ENCODE measurements at places on chromosomes 5 and 9. TPM values are rescaled to one million over a fixed set of nuclear protein-coding genes. Genes with fewer than 3 reads are reported as not detected.
A peak's percentile ranks its signal among the peaks of the same experiment; 100 is the strongest.

ROR2 gene
- not detected for total RNA-seq

GABRP gene
- not detected for total RNA-seq

RFESD gene
- total RNA-seq = 7.8 TPM

SPINK13 gene
- not detected for total RNA-seq

NEUROG1 gene
- not detected for total RNA-seq

TMED7 gene
- 33.1 TPM for total RNA-seq

ABHD17B gene
- total RNA-seq = 11.1 TPM

SEMA4D gene
- total RNA-seq = 211 TPM

SLC6A19 gene
- total RNA-seq = not detected

DNA sequence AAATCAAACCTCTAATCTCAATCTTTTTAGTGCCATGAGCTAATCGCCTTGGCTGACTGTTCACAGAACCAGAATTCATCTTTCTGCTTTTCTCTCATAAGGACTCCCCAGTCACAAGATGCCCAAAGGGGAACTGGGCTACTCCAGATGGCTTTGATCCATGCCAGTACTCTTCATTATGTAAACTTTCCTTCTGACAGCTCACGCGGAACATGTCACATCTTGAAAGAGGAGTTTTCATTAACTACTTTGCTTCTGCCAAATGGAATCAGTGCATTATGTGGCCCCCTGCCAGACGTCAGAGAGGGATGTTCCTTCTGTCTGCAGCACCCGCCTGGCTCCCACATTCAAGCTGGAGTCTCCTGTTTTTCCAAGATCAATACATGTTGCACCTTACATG, 142.1 kb upstream of the NMUR2 start:
- DNase-seq = no peak

DNA sequence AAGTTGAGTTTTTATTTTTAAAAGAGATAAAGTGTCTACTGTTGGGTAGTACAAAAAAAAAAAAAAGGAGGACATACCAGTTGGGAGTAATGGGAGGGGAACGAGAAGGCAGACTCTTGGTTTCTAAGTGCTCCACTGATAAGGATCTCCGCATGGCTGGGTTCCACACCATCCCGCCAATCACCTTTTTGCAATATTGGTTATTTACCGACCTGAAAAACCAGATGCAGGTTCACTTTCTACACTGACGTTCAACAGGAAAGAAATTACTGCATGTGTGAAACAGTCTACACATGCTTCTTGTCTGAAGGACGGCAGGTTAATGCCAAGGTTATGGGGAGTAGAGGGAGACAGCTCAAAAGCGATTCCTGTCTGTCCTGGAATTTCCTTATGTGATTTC, 75.5 kb downstream of the PTPN3 start:
- DNase-seq = no peak

DNA sequence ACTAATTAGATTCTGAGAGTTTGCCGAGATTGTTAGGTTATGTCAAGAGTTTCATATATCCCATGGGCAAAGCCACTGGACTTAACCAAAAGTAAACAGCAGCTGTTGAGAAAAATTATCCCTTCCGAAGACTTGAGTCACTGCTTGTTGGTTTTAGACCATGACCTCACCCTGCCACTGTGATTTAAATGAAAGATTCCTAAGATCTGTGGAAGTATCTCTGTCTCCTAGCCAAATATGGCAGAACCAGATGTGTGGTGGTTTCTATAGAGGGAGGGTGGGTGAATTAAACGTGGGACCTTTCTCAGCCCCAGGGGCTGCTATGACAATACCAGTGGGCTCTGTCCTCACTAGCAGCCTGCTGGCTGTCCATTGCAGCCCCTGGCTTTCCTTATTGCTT, 19.3 kb downstream of the DMRT3 start:
- DNase-seq = no peak

GRCh38 chr5:138109463-138110265, 25.8 kb downstream of the WNT8A start:
- no peak for DNase-seq

DNA sequence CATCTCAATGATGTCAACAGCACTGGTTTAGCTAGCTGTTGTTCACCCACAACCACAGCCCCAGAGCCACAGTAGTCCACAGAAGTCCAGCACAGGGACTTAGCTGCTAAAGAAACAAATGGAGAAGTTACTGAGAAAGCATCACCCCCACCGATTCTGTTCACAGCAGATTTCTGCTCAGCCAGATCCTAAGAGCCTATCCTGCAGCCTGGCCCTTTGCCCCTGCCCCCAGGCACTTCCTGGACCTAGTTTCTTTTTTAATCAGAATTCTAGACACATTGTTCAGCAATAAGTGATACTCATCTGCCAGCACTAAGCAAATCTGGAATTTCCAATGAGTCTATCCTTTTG, 7.4 kb downstream of the B4GALT1 start:
- DNase-seq = peak; percentile 48

- DNase-seq = no peak
These were observed 8.6 kb upstream of the PTGES start for GRCh38 chr9:129761293-129761900.

GRCh38 chr5:116306846-116307245, 222.0 kb downstream of the COMMD10 start:
- DNase-seq = no peak

GRCh38 chr5:139895647-139896046, 100.0 kb downstream of the PSD2 start:
- no peak for DNase-seq

GRCh38 chr9:91654527-91654926, 230.9 kb upstream of the NFIL3 start:
- no peak for DNase-seq

- no peak for DNase-seq
These were observed 9.1 kb downstream of the GSN start for GRCh38 chr9:121277026-121277425.

- DNase-seq = no peak
These were observed 21.7 kb downstream of the IL33 start for GRCh38 chr9:6237267-6237666.

DNA sequence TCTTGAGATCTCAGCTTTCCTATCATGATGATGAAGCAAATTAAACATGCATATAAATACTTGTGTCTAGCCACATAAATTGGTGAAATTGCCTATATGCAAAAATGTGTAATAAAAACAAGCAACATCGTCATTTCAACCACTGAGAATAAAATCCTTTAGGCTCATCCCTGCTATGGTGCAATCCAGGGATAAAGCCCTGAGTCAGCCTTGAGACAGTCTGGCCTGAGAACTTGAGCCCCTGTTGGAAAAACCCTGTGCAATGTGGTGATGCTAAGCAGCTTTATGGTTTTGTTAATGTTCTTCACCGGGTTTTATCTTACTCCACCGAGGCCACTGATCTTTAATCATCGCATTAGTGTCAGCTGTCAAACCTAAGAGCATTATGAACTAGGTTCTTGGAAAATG, 170.5 kb downstream of the DCP2 start:
- DNase-seq = no peak

DNA sequence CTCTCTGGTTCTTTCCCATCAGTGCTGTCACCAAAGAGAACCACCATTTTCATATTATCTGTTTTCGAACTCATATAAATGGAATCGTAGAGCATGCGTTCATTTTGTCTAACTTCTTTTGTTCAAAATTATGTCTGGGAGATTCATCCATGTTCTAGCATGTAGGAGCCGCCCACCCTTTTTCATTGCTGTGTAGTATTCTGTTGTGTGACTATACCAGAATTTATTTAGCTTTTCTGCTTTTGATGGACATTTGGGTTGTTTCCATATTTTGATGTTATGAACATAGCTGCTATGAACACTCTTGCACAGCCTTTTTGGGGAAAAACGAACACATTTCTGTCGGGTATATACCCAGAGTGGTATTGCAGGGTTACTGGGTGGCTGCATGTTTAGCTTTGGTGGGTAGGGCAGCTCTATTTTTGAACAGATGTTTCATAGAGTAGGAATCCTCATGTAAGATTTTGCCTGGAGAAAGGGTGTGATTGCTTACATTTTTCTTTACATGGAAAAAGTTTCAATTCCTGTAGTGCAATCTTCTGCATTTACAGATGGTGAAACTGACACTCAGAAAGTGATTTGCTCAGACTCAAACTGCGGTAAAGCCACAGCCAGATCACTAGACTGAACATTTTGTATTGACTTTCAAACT, 100.2 kb upstream of the IL12B start:
- DNase-seq = no peak

- peak; percentile 25 for DNase-seq
These were observed 102.2 kb upstream of the IER5L start for GRCh38 chr9:129280236-129280622.

- no peak for DNase-seq
These were observed 356.1 kb downstream of the NTRK2 start for GRCh38 chr9:85025638-85026037.

DNA sequence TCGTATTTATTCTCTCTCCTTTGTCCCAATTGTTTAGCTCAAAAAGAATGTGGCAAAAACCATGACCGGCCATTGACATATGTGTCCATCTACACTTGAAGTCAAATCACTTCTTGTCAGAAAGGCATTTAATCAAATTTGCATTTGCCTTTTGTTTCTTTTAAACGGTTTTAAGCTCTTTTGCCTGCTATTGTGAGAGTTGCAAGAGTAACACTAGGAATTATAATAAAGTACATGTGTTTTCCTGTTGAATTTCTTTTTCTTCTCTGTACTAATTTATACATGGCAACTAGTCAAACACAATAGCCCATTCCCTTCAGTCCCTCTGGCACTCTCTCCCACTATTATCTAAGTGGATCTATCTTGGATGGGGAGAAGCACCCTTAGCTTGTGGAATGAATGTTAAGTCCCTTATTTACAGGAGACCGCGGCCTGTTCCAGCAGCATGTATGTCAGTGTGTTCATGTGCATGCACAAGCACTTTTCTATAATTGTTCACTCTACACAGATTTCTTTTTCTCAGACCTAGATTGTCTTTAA, 3.2 kb downstream of the ADAMTSL1 start:
- DNase-seq = no peak

- no peak for DNase-seq
These were observed 16.8 kb upstream of the PRLR start for GRCh38 chr5:35246900-35247647.

DNA sequence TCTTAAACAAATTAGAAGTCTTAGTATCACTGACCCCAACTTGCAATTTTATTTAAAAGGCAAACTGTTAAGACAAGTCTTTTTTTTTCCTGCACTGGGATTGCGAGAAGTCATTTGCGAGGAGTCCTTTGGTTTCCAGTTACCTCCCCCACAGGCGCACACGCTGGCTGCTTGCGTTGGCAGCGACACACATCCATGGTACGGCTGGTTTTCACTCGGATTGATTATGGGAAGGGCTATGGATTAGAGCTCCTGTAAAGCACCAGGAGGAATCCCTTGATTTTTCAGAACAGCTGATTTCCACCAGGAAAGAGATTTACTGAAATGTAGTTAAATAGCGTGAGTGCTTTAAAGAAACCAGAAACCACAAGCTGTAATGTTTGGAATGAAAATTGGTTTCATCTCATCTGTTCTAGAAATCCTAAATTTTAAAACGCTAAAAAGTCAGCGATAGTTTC, 737 bp downstream of the SLC1A3 start:
- no peak for DNase-seq
